HCT116 (cell line): ENCODE measurements at places on chromosomes 1 and 21. TPM values are rescaled to one million over a fixed set of nuclear protein-coding genes. Genes with fewer than 3 reads are reported as not detected.

DNA sequence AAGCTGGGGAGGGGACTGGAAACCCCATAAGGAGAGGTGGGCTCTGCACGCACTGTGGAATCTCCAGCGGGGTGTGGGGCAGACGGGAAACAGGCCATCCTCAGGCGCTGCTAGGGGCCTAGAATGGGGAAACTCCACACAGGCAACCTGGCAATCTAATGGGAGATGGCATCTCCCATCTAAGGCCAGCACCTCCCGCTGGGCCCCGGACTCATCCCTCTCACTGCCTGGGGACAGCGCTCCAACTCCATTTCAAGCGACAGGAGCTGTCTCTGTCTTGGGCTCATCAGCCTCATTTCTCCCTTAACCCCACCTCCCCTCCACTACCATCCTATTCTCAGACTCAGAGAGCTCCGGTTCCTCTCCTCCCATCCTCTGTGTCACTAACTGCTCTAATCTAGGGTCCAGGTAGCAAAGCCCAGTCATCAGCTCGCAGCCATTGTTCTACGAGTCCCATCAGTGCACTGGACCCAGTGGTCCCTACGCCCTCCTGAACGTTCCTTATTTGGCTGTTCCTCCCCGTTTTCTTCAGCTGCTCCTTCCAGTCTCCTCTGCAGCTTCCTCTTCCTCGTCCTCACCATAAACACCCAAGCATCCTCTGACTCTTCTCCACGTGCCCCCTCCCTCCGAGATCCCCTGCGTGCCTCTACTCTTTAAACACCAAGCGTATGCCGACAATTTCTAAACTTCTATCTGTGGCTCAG is 93.4 kb upstream of the CASZ1 start:
- H3K4me3 ChIP-seq: no peak overlapping the region
- H3K4me1 ChIP-seq: peaks cover 4% of the 10 kb centered on the region
- no peak for DNase-seq
- H3K36me3 ChIP-seq: no peaks in the 10 kb centered on the region
- H3K27me3 ChIP-seq: no peaks in the 10 kb centered on the region
- no peak overlapping the region for H3K27ac ChIP-seq

DNA sequence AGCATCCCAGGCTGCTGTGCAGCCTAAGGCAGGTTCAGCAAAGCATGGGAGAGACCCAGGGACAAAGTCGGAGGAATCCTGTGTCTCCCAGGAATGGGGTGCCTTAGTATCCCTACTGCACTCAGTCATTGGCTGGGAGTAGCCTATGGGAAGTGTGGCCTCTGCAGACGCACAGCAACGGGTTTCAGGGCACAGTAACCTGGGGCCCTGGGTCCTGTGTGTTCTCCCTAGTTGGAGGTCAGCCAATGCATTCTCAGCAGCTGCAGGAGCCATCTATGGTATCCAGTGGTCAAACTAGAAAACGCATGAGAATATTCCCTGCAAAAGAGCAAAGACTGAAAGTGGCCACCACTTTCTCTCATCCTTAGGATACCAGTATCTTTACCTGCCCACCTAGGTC is 13.7 kb upstream of the C1orf21 start:
- H3K27ac ChIP-seq: no peak overlapping the region
- no peak for DNase-seq
- no peaks in the 10 kb centered on the region for H3K27me3 ChIP-seq
- no peaks in the 10 kb centered on the region for H3K36me3 ChIP-seq

Gene BNIPL
- total RNA-seq: 0.86 TPM

GRCh38 chr21:35484032-35484431 is 434.9 kb upstream of the RUNX1 start:
- H3K4me3 ChIP-seq: no peak overlapping the region
- H3K4me1 ChIP-seq: no peaks in the 10 kb centered on the region
- no peaks in the 10 kb centered on the region for H3K27me3 ChIP-seq
- no peak for DNase-seq

Gene AMY1C
- total RNA-seq: not detected

- no peak for DNase-seq
- H3K4me3 ChIP-seq: no peak overlapping the region
- peaks cover 21% of the 10 kb centered on the region for H3K4me1 ChIP-seq
- H3K36me3 ChIP-seq: no peaks in the 10 kb centered on the region
- H3K27ac ChIP-seq: no peak overlapping the region
- H3K27me3 ChIP-seq: no peaks in the 10 kb centered on the region
Observed at GRCh38 chr1:91876040-91876470, 9.9 kb downstream of the TGFBR3 start.

GRCh38 chr1:78231894-78232293 is 186.1 kb downstream of the GIPC2 start:
- H3K4me1 ChIP-seq: no peaks in the 10 kb centered on the region
- no peak overlapping the region for H3K4me3 ChIP-seq
- no peak overlapping the region for H3K27ac ChIP-seq

GRCh38 chr1:169604781-169605560 is 18.7 kb upstream of the F5 start:
- no peak for DNase-seq
- H3K36me3 ChIP-seq: no peaks in the 10 kb centered on the region
- no peaks in the 10 kb centered on the region for H3K4me1 ChIP-seq
- peaks cover 11% of the 10 kb centered on the region for H3K27me3 ChIP-seq
- H3K4me3 ChIP-seq: no peak overlapping the region

Gene TRIM67
- total RNA-seq: 0.02 TPM

GRCh38 chr1:118077331-118078045 is 107.5 kb downstream of the SPAG17 start:
- H3K27ac ChIP-seq: no peak overlapping the region
- no peaks in the 10 kb centered on the region for H3K36me3 ChIP-seq
- H3K4me3 ChIP-seq: no peak overlapping the region
- no peaks in the 10 kb centered on the region for H3K4me1 ChIP-seq
- DNase-seq: peak; percentile 40

DNA sequence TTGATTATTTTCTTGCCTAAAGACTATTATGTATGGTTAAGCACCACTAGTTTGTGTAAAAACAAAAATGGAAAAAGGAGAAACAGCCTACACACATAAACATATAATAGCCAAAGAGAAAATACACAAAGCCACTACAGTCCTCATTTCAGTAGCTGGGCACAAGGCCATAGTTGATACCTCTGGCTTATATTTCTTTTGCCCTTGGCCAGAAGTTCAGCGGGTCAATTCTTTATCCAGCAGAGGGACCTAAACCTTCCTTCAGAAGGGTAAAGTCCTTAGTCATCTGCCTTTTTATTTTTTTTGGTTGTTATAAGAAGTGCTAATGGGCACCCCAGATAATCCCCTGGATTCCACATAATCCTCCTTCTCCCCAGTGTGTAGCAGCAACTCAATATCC is 134.1 kb downstream of the PIGK start:
- no peak overlapping the region for H3K27ac ChIP-seq
- no peak overlapping the region for H3K4me3 ChIP-seq
- H3K36me3 ChIP-seq: no peaks in the 10 kb centered on the region
- H3K4me1 ChIP-seq: no peaks in the 10 kb centered on the region
- no peak for DNase-seq
- no peaks in the 10 kb centered on the region for H3K27me3 ChIP-seq

- no peaks in the 10 kb centered on the region for H3K27me3 ChIP-seq
- no peaks in the 10 kb centered on the region for H3K36me3 ChIP-seq
- H3K27ac ChIP-seq: no peak overlapping the region
- no peak for DNase-seq
- no peak overlapping the region for H3K4me3 ChIP-seq
Observed at GRCh38 chr1:54327386-54328065, 78.7 kb downstream of the SSBP3 start.

Gene KCNJ9
- total RNA-seq: 0.05 TPM

Gene UTP11
- total RNA-seq: 47.5 TPM

GRCh38 chr1:188463919-188464318 is 1635.2 kb downstream of the PLA2G4A start:
- DNase-seq: no peak
- no peaks in the 10 kb centered on the region for H3K27me3 ChIP-seq
- no peaks in the 10 kb centered on the region for H3K36me3 ChIP-seq
- no peak overlapping the region for H3K4me3 ChIP-seq
- H3K4me1 ChIP-seq: no peaks in the 10 kb centered on the region
- H3K27ac ChIP-seq: no peak overlapping the region

- H3K4me3 ChIP-seq: no peak overlapping the region
- no peak overlapping the region for H3K27ac ChIP-seq
- no peaks in the 10 kb centered on the region for H3K36me3 ChIP-seq
- no peaks in the 10 kb centered on the region for H3K27me3 ChIP-seq
Observed at GRCh38 chr1:109045595-109045994, 3.7 kb upstream of the WDR47 start.

DNA sequence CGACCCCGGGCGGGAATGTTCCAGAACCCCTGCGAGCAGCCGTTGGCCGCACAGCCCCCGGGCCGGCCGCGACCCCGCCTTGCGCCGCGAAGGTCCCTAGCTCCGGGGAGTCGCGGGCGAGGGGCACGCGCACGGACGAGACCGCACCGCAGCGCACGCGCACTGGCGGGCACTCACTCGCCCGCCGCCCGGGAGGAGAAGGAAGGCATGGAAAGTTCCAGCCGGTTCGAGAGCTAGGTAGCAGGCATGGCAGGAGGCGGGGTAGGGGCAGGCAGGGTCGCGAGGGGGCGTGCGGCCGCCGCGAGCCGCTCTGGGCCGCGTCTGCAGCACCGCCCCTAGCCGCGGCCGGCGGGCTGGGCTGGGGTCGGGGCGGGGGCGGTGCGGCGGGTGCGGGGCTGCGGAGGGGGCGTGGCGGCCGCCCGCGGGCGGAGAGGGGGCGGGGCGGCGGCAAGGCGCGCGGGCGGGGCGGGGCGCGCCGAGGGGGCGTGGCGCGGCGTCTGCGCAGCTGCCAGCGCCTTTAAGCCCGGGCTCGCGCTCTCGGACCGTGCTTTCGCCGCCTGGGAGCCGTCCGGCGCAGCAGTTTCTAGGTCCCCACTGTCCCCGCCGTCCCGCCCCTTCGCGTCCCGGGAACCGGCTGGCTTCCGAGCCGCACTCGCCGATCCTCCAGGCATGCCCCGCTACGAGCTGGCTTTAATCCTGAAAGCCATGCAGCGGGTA is at the start of the genes MRPS6 and SLC5A3:
MRPS6 (plus strand) TSS at position 547 of the 717 bp plus-strand sequence; CDS start at position 670, 123 bp downstream.
SLC5A3 (plus strand) TSS at position 547 of the 717 bp plus-strand sequence. CDS start 21,621 bp downstream, outside the sequence.
- 0 out of 2 replicates have a peak, but pooled peaks cover 5% of the 10 kb centered on the region for H3K36me3 ChIP-seq
- peak; percentile 54 for DNase-seq
- peaks cover 14% of the 10 kb centered on the region for H3K4me1 ChIP-seq
- peak within 1 kb of the TSS; percentile 67 for H3K4me3 ChIP-seq
- H3K27me3 ChIP-seq: no peaks in the 10 kb centered on the region
- peak within 1 kb of the TSS; percentile 86 for H3K27ac ChIP-seq

GRCh38 chr1:60059468-60059867 is 14.1 kb downstream of the C1orf87 start:
- H3K27ac ChIP-seq: no peak overlapping the region
- H3K4me1 ChIP-seq: no peaks in the 10 kb centered on the region
- no peak overlapping the region for H3K4me3 ChIP-seq
- H3K27me3 ChIP-seq: no peaks in the 10 kb centered on the region
- no peak for DNase-seq

GRCh38 chr21:25396135-25396711 is 211.1 kb downstream of the MRPL39 start:
- no peaks in the 10 kb centered on the region for H3K36me3 ChIP-seq
- no peaks in the 10 kb centered on the region for H3K27me3 ChIP-seq
- no peak overlapping the region for H3K27ac ChIP-seq
- no peaks in the 10 kb centered on the region for H3K4me1 ChIP-seq

DNA sequence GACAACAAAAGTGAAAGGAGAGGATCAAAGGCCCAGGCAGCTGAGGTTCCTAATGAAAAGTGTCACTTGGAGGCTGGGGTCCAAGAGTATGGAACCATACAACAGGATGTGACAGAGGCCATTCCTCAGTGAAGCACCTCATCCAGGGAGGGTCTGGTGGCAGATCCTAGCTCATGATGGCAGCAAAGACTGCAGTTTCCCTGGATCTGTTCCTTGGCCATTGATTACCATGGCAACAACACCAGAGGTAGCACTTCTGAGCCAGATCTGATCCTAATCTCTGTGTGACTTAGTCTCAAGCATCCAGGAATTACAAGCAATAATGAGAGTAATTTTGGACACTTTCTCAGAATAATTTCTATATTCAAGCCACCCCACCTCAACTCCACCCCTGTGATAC is 12.9 kb downstream of the FAM177B start:
- H3K36me3 ChIP-seq: no peaks in the 10 kb centered on the region
- no peaks in the 10 kb centered on the region for H3K4me1 ChIP-seq
- DNase-seq: no peak
- no peak overlapping the region for H3K4me3 ChIP-seq
- no peak overlapping the region for H3K27ac ChIP-seq

DNA sequence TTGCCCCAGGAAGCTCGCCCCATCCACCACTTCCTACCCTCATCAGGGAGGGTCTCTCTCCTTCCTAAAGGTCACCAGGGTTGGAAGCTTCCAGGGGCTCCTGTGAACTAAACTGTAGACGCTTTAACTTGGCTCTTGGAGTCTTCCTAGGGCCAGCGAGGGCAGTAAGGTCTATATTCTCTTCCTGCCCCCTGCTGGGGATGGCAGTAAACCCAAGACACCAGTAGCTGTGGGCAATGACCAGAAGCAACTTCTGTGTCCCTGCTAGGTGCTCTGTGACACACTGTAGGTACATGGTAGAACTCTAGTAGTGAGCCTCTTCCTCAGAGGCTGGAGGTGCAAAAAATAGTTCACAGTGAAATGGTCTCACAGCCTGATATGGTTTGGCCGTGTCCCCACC is 30.0 kb downstream of the KCND3 start:
- DNase-seq: no peak
- no peak overlapping the region for H3K4me3 ChIP-seq
- no peaks in the 10 kb centered on the region for H3K36me3 ChIP-seq
- H3K27ac ChIP-seq: no peak overlapping the region
- peaks cover 66% of the 10 kb centered on the region for H3K27me3 ChIP-seq

Gene SIPA1L2
- total RNA-seq: 12.5 TPM

DNA sequence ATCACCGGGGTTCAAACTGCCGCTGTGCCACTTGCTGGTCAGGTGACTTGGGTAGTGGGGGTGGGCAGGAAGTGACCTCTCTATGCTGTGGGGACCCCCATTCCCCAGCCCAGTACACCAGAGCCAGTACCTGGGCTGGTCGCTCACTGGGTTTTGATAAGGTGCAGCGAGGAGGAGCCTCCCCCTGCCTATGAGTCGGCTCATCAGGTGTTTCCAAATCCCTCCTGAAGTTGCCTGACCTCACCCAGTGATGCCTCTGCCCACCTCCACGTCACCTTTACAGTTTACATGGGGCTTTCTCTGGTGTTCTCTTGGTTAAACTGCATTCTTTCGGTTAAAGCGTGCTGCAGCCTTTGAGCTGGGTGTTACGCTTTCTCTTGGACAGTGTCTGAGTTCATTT is 58.2 kb downstream of the ARHGEF10L start:
- no peak overlapping the region for H3K4me3 ChIP-seq
- H3K4me1 ChIP-seq: peaks cover 9% of the 10 kb centered on the region; the same call in 1 of the 2 replicates
- H3K27ac ChIP-seq: no peak overlapping the region
- no peaks in the 10 kb centered on the region for H3K27me3 ChIP-seq

Gene AUNIP
- total RNA-seq: 12.1 TPM

DNA sequence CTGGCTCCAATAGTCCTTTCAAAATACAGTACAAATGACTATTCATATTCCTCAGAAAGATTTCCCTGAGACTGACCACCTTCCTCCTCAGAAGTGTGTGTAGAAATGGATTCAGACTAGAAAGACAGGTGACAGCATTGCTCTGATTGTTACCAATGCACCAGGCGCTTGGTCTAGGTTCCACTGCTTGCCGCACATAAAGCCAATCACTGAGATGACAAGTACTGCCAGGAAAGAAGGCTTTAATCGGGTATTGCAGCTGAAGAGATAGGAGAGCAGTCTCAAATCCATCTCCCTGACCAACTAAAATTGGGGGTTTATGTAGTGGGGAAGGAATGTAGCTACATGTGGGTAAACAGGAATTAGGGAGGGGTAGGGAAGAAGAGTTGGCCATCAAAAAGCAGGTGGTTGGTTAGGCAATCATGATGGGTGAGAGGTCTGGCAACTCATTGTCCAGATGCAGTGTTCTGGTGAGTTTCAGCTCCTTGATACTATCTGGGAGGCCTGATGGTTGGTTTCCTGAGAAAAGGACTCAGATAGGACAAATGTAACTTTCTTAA is 98.0 kb downstream of the KCNH1 start:
- no peak overlapping the region for H3K4me3 ChIP-seq
- no peaks in the 10 kb centered on the region for H3K36me3 ChIP-seq
- peaks cover 3% of the 10 kb centered on the region for H3K27me3 ChIP-seq
- no peak overlapping the region for H3K27ac ChIP-seq
